ENCODE measurements at places on chromosomes 3 and 15.

- no peak for DNase-seq
These were observed 84.6 kb upstream of the PFN2 start for GRCh38 chr3:150055332-150055731.

GRCh38 chr3:66638717-66639116, 137.9 kb upstream of the LRIG1 start:
- no peak for DNase-seq

DNA sequence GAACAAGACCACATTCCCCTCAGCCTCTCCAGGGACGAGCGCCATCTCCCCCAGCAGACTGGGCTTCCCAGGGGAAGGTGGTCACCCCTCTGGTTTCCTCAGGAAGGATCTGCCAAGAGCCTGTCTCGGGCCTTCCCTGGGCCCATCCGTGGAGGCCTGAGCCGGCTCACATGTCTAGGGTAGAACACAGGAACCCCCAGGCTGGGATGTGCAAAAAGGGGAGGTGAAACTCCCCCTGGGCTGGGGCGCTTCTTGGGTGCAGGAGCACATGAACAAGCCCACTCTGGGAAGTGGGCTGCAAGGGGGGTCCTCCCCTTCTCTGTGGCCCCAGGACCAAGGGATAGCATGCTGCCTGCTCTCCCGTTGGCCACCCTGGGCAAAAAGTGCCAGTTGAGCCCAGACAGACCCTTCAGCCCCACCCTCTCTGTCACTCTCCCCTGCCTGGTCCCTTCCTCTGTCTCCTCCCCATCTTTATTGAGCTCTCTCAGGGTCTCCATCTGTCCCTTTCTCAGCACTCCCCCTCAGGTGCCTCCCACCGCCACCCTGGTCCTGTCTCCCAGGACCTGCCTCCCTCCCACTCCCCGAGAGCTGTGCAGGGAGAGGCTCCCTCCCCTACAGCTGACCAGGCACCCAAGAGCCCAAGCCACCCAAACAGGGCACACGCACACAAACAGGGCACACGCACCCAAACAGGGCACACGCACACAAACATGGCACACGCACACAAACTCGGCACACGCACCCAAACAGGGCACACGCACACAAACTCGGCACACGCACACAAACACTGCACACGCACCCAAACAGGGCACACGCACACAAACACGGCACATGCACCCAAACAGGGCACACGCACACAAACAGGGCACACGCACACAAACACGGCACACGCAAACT, 864 bp downstream of the SEMA3G start:
- DNase-seq: no peak

GRCh38 chr3:189995129-189995528, 125.6 kb downstream of the P3H2 start:
- DNase-seq: no peak

- no peak for DNase-seq
These were observed 195.0 kb upstream of the MDFIC2 start for GRCh38 chr3:70507486-70507885.

DNA sequence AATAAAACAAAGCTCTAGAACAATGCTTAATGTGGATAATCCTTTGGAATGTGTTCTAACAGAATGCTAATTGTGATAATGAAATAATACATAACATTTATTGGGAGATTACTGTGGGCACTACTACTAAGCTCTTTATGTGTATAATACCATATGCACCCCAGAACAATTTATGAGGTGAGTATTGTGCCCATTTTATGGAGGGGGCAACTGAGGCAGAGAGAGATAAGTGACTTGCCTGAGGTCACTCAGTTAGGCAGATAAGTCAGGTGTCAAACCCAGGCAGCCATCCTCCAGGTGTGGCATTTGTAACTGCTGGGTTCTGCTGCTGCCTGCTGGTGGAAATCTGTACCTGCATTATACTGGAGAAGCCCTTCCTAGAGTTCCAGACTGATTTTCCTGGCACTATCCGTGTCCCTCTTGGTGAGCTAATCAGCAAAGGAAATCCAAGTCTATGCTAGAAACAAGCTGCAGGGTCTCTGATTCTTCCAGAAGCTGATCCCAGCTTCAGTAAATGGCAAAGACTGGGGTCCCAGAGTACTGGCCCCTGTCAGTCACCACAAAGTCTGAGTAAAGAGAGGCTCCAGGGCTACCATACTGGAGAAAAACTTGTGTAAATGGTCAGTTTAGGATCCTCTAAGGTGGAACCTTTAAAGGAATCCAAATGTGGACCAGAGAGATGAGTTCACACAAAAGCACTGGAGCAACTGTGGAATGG, 22.6 kb upstream of the RBP1 start:
- peak; percentile 26 for DNase-seq

- DNase-seq: no peak
These were observed 57.4 kb downstream of the ZNF445 start for GRCh38 chr3:44419923-44420650.

Data from LoVo (cell line).